ENCODE measurements at places on chromosomes 7 and 10. TPM values are rescaled to one million over a fixed set of nuclear protein-coding genes. Genes with fewer than 3 reads are reported as not detected.

DNA sequence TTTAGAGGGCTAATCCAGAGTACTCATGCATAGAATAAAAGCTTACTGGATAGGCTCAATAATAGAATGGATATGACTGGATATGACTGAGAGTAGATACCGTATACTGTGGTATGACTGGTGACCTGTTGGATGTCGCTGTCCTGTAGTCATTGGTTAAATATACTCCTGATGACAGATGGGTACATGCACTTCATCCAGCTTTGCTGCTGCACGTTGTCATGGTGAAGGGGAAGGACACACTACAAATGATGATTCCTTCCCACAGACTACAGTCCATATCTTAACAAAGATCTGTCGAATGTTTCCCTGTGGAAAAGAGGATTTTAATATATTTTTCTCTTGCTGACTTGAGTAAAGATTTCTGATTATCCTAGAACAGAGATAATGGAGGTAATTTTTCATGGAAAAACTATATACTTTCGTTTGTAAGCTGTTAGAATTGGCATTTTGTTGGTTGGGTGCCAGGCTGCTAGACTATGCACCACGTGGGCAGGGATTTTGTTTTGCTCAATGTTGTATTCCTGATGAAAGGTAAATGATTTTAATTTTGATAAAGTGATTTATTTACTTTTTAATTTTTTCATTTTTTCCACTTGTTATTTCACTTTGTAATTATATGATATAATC lies 97.3 kb downstream of the PPP1R9A start:
- DNase-seq, result no peak

The SPACDR gene
- total RNA-seq, result not detected

DNA sequence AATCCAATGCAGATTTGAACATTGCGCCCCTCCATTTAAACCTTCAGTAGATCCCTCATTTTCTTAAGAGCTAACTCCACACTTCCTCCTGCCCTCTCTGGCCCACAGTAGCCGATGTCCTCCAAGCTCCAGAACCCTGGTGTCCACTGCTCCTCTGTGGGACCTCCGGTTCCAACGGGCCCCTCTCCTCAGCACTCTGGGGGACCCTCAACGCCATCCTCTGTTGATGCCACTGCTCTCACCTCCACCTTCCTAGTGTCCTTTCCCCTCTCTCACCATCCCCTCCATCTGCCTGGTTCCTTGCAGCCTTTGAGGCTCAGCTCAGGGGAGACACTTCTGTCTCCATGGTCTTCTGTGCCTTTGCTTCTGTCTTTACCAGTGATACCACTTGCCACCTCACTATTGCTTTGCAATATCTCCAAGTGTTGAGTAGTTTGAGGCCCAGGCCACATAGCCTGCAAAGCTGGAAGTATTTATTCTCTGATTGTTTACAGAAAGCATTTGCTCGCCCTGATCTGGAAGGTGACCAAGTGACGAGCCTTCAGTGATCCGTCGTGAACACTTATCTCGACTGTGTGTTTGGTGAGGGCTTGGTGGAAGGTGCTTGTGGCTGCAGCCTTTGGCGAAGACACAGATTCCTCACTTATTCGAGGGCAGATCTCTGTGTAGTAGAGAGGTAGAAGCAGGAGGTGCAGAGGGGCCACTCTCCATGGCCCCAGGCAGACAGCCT lies 104.8 kb upstream of the SHH start:
- no peak for DNase-seq

GRCh38 chr7:36217961-36218284 lies 64.9 kb downstream of the EEPD1 start:
- DNase-seq, result no peak

The PLCE1 gene
- 0.32 TPM for total RNA-seq

DNA sequence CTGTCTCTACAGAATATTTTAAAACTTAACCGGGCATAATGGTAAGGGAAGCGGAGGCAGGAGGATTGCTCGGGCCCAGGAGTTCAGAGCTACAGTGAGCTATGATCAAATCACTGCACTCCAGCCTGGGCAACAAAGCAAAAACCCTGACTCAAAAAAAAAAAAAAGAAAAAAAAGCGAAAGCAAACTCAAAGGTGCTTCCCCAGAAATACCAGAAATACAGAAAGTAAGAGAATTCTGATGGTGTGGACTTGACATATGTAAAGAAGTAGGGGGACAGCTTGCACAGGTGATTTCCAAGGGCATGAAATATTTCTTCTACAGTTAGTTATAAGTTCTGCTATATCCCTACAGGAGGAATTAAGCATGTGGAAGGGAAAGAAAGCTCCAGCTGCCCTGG lies 69.7 kb upstream of the APBB1IP start:
- DNase-seq, result no peak

All from fibroblast of villous mesenchyme (primary cell).